ENCODE measurements at places on chromosomes 2 and 18.

DNA sequence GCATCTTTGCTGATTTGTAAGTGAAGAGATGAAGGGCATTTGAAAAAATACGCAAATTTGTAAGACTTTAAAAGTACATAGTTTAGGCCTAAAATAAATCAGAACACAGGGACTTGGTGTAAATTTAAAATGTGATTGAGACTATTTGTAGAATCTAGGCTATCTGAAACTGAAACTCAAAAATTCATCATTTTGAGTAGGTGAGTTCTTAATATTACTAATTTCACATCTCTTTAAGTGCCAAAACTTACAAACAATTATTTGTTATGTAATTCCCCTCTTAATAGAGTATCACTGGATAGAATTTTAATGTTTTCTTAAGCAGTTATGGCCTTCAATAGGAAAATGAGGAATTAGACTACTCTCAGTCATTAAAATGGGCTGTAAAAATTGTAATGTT is 14.0 kb upstream of the HRH4 start:
- DNase-seq = no peak

GRCh38 chr2:19491796-19492195 is 133.4 kb upstream of the OSR1 start:
- DNase-seq = no peak

- DNase-seq = no peak
Measured at GRCh38 chr2:85550486-85550885, 10.8 kb downstream of the GGCX start.

DNA sequence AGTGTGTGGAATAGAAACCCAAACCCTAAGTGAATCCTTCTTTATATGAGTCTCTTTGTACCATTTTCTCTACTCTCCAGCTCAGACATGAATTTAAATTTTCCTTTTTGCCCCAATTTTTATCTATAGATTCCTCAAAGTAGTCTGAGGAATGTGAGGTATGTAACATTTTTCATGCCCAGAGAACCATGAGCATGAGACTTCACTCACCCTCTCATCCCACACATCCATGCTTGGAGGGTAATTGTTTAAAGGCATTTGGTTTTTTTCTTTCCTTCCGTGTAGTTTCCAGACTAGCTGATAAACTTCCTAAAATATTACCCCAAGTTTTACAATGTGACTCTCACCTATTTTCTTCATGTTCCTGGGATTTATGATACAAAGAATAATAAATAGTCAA is 2056.8 kb upstream of the CELF4 start:
- DNase-seq = peak; percentile 14

GRCh38 chr2:98311771-98312545 is 34.3 kb upstream of the CNGA3 start:
- no peak for DNase-seq

GRCh38 chr2:188381614-188382013 is 89.9 kb downstream of the GULP1 start:
- DNase-seq = peak; percentile 75

DNA sequence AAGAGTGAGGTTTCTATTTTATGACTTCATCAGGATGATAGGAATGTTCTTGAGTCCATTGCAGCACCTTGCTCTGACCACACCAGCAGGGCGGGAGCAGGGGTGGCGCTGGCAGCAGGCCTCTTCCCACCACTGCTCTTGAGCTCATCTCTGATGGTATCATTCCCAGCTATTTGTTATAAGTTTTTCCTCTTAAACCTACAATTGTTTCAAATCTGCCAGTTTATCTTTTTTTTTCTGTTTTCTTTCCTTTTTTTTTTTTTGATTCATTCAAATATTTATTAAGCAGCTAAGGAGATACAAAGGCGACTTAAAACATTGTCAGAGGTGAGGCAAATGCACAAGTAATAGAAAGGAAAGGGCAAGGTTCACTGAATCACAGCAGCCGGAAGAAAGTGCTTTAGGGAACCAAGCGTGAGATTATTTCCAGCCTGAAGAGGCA is 28.7 kb downstream of the NIFK start:
- DNase-seq = no peak

- DNase-seq = no peak
Measured at GRCh38 chr18:53686965-53687364, 537.5 kb downstream of the MBD2 start.

DNA sequence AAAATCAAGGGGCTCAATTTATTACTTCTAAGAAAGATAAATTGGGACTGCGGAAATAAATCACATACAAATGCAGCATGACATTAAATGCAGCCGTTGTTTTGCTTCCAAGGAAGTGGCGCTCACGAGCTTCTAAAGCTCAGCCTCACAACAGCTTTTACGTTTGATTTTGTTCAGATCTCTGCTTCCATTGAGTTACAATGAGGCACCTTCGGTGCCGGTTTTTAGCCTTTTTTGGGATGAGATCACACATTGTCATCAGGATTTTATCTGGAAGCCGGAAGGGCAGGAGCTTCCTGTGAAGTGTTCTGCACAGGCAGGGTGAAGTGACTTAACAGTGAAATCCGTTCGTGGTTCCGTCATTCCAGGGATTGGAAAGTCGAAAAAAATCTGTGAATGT is 209.8 kb downstream of the DCDC2C start:
- no peak for DNase-seq

DNA sequence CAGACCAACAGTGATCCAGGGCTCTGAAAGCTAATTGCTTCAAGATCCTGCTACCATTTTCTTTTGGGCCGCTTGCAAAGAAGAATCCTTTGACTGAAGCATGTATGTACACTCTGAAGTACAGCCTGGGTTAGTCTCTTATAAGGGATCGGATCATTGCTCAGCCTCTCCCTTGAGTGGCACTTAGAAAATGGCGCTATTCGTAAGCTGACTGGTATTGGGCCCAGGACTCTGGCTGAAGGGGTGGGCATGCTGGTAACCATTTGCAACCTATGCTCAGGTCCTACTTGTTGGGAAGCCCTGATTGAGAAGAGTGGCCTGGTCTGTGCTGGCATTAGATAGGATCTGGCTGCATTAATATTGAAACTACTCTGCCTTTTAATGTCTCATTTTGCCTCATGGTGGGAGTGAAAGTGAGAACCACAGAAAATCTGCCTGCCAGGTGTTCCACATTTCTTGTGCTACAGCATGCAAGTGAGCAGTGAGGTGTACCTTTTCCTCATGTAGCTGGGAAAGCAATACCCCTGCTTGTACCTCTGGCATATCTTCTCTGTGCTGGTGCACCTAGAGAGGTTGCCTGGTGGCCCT is 661 bp upstream of the MGAT5 start:
- no peak for DNase-seq

DNA sequence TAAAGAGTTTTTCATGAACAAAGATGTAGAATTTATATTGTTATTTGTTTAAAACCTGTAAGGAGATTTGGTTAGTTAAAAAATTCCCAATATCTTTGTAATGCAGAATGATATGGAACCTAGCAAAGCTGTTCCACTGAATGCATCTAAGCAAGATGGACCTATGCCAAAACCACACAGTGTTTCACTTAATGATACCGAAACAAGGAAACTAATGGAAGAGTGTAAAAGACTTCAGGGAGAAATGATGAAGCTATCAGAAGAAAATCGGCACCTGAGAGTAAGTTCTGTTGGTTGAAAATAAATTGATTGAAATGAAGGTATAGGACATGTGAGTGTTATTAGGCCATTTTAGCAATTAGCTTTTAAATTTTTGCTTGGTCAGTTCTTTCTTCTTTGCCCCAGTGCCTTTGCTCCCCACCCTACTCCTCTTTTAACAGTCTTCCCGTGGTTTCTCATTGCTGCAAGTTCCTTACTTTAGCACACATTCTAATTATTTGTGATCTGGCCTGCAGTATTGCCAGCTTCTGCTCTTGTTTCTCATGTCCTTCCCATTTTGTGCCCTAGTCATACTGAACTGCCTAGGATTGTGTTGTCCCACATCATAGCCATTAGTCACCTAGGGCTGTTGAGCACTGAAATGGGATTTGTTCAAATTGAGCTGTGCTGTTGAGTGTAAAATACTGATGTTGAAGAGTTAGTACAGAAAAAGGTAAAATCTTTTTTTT is 36.6 kb downstream of the VAPA start:
- DNase-seq = peak; percentile 56

DNA sequence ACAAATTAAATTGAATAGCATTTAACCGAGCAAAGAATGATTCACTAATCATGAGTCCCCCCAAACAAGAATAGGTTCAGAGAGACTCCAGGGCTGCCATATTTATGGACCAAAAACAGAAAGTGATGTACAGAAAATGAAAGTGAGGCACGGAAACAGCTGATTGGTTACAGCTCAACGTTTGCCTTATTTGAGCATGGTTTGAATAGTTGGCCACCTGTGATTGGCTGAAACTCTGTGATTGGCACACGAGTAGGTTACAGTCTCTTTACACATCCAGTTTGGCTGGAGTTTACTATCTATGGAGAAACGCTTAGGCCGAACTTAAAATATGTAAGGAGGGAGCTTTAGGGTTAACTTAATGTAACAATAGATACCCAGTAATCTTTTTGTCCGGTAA is 27.0 kb upstream of the DPYSL5 start:
- peak; percentile 10 for DNase-seq

DNA sequence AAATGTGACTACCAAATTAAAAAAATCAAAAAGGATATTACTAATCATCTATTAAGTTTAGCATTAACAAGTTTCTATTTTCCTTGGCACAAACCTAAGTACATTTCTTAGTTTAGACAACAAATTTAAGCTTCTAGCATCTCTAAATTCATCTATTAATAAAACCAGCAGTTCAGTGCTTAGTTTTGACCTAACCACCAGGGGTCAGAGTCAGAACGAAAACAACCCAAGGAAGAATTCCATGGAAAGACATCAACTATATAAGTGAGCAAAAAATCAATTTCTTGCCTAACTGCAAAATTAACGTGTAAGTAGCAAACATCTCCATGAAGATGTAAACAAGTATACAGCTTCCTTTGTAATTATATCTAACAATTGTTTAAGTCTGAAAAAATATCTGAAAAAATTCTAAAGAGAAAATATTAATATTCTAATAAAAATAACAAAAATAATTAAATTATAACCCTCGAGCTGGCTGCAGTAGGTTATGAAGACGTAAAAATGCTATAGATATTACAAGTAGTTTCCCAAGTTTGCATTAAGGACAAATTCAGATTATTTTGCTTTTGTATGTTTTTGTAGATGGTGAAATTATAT is 83.7 kb downstream of the CERKL start:
- DNase-seq = peak; percentile 49

- no peak for DNase-seq
Measured at GRCh38 chr18:43876748-43877147, 599.5 kb upstream of the SYT4 start.

DNA sequence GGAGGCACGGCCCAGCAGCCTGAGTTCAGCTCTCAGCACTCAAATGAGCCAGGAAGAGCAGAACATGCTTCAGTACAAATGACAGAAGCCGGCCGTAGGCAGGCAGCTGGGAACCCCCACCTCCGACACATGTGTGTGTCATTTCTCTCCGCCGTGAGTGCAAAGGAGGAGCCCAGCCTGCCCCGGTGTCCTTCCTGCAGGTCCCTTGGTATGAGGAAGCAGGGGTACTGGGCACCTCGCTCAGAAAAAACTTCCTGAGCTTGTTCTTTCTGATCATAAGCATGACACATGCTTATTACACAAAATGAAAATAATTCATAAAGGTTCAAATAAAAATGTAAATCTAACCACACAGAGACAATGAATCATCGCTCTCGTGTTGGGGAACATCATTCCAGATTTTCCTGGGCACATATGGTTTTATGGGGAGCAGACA is 35.3 kb downstream of the KCNF1 start:
- peak; percentile 49 for DNase-seq

- DNase-seq = no peak
Measured at GRCh38 chr2:224042191-224042696, 3.2 kb upstream of the SERPINE2 start.

- DNase-seq = no peak
Measured at GRCh38 chr2:134348760-134349159, 94.9 kb downstream of the MGAT5 start.

DNA sequence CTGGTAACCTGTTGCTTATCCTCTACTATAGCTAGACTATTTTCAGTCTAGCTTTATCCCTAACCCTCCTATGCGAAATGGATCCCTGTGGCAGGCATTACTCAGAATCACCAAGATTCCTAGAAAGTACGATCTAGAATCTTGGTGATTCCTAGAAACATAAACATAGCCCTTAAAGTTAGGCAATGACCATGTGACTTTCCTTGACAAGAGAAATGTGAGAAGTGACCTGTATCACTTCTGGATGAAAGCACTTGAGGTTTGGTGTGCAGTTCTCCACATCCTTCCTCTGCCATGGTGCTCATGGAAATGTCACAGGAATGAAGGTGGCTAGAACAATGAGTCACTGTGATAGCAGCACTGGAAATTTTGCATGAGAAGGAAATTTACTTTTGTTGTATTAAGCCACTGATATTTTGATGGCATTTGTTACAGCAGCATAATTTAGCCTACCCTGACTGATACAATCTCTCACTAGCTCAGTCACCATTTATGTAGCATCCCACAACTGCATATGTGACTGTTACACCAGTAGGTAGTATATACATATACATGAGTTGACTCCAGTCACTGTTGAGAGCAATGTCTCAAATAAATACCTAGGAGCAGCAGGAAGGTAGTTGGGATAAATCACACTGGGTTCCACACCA is 68.3 kb upstream of the MAPRE2 start:
- DNase-seq = no peak

DNA sequence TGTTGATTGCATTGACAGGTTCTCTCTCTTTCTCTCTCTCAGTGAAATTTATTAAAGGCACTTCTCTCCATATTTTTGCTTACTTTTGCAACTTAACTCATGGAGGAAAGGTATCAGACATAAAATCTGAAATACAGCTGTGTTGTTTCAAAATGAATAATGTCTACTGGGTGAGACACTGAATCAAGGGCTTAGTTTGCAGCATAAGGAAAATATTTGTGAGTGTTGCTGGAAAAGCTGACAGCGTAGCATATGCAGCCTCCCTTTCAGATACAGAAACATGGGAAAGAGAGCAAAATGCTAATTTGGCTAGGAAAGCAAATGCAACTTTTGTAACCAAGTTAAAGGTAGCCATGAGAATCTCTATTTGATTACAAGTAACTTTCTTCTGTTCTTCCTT is 81.5 kb upstream of the COL3A1 start:
- no peak for DNase-seq

- DNase-seq = no peak
Measured at GRCh38 chr2:230868947-230869913, 4.5 kb downstream of the ITM2C start.

GRCh38 chr18:13539843-13540476 is 186.4 kb downstream of the FAM210A start:
- no peak for DNase-seq

DNA sequence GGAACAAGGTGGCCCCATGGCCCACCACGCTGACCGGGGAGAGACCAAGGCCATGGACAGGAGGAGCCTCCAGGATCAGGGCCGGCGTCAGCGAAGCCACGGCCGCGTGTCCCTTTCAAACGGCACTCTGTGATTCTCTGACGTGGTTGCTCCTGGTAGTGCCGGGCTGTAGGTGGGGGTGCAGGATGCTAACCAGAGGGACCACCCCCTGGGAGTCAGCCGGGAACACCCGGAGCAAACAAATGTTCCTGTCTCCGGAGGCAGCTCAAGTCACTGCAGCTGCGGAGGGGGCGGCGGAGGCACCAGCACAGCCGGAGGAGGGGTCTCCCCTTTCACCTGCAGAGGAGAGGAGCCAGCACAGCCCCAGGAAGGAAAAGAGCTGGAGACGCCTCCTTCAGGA is 750.6 kb upstream of the SALL3 start:
- DNase-seq = no peak

GRCh38 chr2:219168526-219168925 is 1.3 kb downstream of the SLC23A3 start:
- no peak for DNase-seq

GRCh38 chr2:82748653-82749052 is 1710.4 kb downstream of the SUCLG1 start:
- DNase-seq = no peak

GRCh38 chr2:241788135-241788534 is 11.5 kb downstream of the GAL3ST2 start:
- DNase-seq = no peak

- DNase-seq = peak; percentile 20
Measured at GRCh38 chr2:233025706-233026105, 6.8 kb upstream of the NEU2 start.
